Stimulated activated CD4-positive, alpha-beta T cell treated with anti-CD3 and anti-CD28 coated beads, Interleukin-1b, Interleukin-23, amount 100 ng/mL, for 4 hours (primary cell): ENCODE measurements at places on chromosomes 13 and 19.

GRCh38 chr13:52070929-52071523 is 46.5 kb downstream of the UTP14C start:
- DNase-seq: no peak

DNA sequence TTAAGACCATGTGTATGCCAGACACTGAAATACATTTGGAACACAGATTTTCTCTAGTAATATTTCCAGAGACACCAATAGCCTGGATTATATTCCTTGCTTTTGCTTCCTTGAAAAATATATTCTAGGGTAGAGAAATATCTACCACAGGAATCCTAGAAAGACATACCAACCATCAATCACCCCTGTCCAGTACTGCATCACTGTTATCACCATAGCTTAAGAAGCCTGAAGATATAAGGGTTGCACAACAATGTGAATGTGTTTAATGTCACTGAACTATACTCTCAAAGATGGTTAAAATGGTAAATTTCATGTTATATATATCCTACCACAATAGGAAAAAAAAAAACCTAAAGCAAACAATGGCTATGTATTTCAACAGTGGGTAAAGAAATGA is 163.6 kb downstream of the DIAPH3 start:
- no peak for DNase-seq

- no peak for DNase-seq
Observed at GRCh38 chr13:82878536-82878935, 1003.7 kb downstream of the SLITRK1 start.

GRCh38 chr19:9057505-9058258 is 29.2 kb upstream of the OR1M1 start:
- no peak for DNase-seq

DNA sequence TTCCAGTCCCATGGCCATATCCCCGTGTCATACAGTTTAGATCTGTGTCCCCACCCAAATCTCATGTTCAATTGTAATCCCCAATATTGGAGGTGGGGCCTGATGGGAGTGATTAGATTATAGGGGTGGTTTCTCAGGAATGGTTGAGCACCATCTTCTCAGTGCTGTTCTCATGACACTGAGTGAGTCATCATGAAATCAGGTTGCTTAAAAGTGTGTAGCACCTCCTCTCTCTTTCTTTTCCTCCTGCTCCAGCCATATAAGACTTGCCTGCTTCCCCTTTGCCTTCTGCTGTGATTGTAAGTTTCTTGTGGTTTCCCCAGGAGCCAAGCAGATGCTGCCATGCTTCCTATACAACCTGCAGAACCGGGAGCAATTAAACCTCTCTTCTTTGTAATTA is 197.8 kb downstream of the NALCN start:
- DNase-seq: no peak
